ENCODE measurements at places on chromosomes 16 and 17. TPM values are rescaled to one million over a fixed set of nuclear protein-coding genes. Genes with fewer than 3 reads are reported as not detected.

DNA sequence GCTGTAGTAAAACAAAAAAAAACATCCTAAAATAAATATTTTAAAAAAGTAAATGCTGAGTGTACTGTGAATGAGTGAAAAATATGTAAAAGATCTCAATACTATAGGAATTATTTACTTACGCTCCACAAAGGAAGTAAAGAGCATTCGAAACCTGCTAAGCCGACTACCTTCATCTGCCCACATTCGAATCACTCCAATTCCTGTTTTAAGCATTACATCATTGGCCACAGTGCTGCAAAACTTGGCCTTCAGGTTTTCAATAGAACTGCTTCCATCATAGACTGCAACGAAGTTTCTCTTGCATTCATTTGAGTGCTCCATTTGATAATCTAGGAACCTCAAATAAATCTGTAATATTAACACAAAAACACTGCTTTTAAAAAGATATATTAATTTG is 34.4 kb downstream of the NETO2 start:
- H3K27me3 ChIP-seq, result no peaks in the 10 kb centered on the region
- H3K27ac ChIP-seq, result no peak overlapping the region
- no peaks in the 10 kb centered on the region for H3K4me1 ChIP-seq
- H3K36me3 ChIP-seq, result peaks cover 49% of the 10 kb centered on the region
- DNase-seq, result no peak
- no peak overlapping the region for H3K4me3 ChIP-seq

GRCh38 chr17:40363111-40363827 is 1.3 kb downstream of the GJD3 start:
- no peaks in the 10 kb centered on the region for H3K4me1 ChIP-seq
- peaks cover 15% of the 10 kb centered on the region for H3K27me3 ChIP-seq
- H3K4me3 ChIP-seq, result peak overlapping the region; percentile 68
- peak; percentile 79 for DNase-seq
- H3K27ac ChIP-seq, result no peak overlapping the region

Gene MSLN
- 0.18 TPM for total RNA-seq

- no peaks in the 10 kb centered on the region for H3K36me3 ChIP-seq
- no peaks in the 10 kb centered on the region for H3K4me1 ChIP-seq
- no peak overlapping the region for H3K27ac ChIP-seq
These were observed 676.3 kb upstream of the GOT2 start for GRCh38 chr16:59410451-59410850.

Gene TBC1D28
- not detected for total RNA-seq
